ENCODE measurements at places on chromosomes 3 and 15. TPM values are rescaled to one million over a fixed set of nuclear protein-coding genes. Genes with fewer than 3 reads are reported as not detected.

DNA sequence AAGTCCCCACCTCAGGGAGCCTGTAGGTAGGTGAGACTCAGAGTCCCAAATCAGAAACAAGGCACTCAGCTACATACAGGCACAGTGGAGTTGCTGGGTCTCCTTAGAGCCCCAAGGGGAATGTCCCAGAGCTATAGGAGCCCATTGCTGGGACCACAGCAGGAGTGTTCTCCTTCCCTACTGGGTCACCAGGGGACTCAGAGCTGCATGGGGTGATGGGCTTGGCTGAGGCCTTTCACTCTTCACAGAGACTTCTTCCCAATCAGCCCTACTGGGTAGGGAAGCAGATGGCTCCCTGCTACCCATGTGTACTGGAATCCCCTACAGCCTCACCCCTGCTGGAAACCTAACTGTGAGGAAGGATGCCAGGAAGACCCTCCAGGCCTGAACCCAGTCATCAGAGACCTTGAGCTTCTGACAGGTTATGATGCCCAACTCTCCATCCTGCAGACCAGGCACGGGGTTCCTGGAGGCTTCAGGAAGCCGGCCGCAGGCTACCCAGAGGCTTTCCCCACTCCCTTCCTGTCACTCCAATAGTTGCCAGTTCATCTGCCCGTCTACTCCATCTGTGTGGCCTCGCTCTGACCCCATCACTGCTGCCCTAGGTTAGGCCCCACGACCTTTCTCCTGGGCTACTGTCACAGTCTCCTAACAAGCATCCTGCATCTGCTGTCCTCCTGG lies 24.0 kb downstream of the RASGRF1 start:
- no peak for DNase-seq
- no peak overlapping the region for H3K4me3 ChIP-seq
- no peaks in the 10 kb centered on the region for H3K36me3 ChIP-seq
- H3K27ac ChIP-seq: no peak overlapping the region
- no peaks in the 10 kb centered on the region for H3K27me3 ChIP-seq

GRCh38 chr15:56821721-56822425 lies 88.6 kb upstream of the ZNF280D start:
- H3K27me3 ChIP-seq: no peaks in the 10 kb centered on the region
- peaks cover 15% of the 10 kb centered on the region for H3K4me1 ChIP-seq
- DNase-seq: no peak

Gene IVD
- total RNA-seq: 43.6 TPM

Gene LMAN1L
- total RNA-seq: not detected

DNA sequence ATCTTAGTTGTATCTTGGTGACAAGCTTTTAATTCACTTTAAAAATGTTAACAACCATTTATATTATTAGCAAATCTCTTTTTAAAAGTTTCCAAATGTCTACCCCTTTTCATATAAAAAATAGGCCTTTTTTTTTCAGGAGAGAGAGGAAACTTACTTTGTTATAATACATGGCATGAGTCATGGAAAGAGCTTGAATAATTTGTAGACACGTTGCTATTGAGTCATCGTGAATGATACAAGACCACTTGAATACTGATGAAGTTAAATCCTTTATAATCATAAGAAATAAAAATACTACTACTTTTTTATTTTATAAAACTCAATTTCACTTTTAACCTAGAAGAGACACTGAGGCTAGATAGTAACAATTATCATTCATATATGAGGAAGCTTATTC lies 70.3 kb upstream of the BBX start:
- H3K4me3 ChIP-seq: no peak overlapping the region
- H3K36me3 ChIP-seq: no peaks in the 10 kb centered on the region
- no peaks in the 10 kb centered on the region for H3K4me1 ChIP-seq
- no peak for DNase-seq
- no peak overlapping the region for H3K27ac ChIP-seq

DNA sequence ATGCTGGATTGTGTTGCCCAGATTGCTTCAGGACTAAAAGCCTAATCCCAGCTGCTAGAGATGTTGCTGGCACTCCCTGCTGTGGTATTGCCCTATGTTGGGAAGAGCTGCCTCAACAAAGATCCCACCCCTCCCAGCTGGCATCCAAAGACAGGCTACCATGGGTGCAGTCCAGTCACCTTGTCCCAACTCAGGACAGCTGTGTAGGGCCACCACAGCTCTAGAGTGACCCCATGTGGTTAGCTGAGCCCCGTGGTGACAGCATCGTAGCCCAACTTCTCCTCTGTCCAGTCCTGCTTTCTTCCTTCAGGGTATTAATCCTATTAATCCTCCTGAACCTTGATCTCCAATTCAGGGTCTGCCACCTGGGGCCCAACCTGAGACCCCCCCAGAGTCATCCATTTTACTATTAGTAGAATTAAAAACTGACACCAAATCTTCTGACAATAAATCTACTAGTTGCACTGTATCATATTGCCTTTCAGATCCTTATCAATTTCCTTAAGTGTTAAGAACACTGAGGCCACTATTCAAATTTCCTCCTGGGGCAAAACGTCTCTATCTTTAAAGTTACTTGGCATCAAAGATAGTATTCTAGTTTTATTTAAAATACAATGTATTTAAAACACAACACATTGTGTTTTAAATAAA lies 83.5 kb downstream of the AQP9 start:
- peaks cover 5% of the 10 kb centered on the region for H3K4me1 ChIP-seq
- DNase-seq: no peak
- no peak overlapping the region for H3K4me3 ChIP-seq
- no peaks in the 10 kb centered on the region for H3K36me3 ChIP-seq
- no peak overlapping the region for H3K27ac ChIP-seq

DNA sequence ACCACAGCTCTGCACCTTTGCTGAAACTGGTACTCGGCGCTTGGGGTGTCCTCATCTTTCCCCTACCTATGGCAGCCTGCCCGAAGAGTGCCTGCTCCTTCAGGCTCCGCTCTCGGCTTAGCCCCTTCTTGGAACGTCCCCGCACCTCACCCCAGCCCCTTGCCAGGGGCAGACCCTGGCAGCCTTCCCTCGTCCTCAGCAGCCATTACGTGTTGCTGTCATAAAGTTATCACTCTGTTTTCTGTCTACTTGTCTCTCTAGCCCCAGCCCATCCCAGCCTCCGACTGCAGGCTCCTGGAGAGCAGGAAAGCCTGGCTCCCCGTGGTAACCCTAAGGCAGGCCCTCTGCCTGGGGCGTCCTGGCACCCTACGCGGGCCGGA lies 5.1 kb upstream of the BAHD1 start:
- no peak for DNase-seq
- H3K27ac ChIP-seq: no peak overlapping the region
- peaks cover 41% of the 10 kb centered on the region for H3K4me1 ChIP-seq
- H3K27me3 ChIP-seq: peaks cover 7% of the 10 kb centered on the region
- H3K4me3 ChIP-seq: peak overlapping the region; percentile 60

GRCh38 chr3:95123104-95123503 lies 1060.2 kb downstream of the NSUN3 start:
- no peak overlapping the region for H3K27ac ChIP-seq
- no peak overlapping the region for H3K4me3 ChIP-seq
- H3K27me3 ChIP-seq: no peaks in the 10 kb centered on the region
- H3K36me3 ChIP-seq: no peaks in the 10 kb centered on the region
- no peak for DNase-seq

DNA sequence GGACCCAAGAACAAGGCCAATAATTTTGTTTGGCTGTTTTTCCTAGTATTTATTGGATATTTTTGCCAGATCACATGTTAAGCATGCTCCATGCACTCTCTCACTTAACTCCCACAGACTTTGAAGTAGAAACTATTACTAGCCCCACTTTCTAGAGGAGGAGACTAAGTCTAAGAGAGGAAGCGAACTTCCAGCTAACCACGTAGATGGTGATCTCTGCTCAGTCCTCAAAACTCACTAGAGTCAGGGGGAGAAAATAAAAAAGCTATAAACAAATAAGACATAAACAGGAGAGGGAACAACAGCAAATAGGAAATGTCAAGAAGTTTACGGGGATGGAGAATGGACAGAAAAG lies 481.0 kb upstream of the PROK2 start:
- H3K4me1 ChIP-seq: peaks cover 27% of the 10 kb centered on the region
- H3K27me3 ChIP-seq: no peaks in the 10 kb centered on the region
- H3K36me3 ChIP-seq: no peaks in the 10 kb centered on the region
- no peak overlapping the region for H3K27ac ChIP-seq
- DNase-seq: no peak

Gene GPR27
- 4.3 TPM for total RNA-seq

DNA sequence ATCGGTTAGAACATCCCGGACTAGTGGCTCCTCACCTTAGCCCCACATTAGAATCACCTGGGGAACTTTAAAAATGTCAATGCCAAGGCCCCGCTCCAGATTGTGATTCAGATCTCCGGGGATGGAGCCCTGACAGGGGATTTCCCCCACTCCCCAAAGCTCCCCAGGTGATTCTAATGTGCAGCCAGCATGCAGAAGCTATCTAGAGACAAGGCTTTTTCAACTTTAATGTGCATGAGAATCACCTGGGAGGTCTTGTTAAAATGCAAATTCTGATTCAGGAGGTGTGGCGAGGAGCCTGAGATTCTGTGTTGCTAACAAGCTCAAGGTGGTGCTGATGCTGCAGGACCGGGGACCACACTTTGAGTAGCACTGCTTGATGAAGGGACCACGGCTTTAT lies 156.7 kb downstream of the RAB11A start:
- H3K4me3 ChIP-seq: no peak overlapping the region
- H3K27ac ChIP-seq: no peak overlapping the region
- no peak for DNase-seq
- H3K4me1 ChIP-seq: no peaks in the 10 kb centered on the region
- no peaks in the 10 kb centered on the region for H3K36me3 ChIP-seq

DNA sequence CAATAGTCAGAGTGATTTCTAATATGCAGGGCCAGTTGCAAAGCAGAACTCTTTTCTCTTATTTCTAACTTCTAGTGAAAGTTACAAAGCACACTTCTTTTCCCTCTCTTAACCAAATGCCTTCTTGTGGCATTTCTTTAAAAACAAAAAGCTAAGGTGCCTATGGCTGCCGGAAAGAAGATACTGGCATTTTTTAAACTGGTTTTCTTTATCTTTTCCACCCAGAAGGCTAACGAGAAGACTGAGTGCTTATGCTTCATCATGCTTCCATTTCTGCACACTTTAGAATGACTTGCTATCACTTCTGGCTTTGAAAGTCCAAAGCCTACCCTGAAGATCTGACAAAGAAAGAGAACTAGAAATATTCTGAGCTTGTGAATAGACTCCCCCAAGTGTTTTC lies 141.3 kb downstream of the P2RY1 start:
- no peaks in the 10 kb centered on the region for H3K27me3 ChIP-seq
- DNase-seq: no peak
- H3K27ac ChIP-seq: no peak overlapping the region
- H3K4me3 ChIP-seq: no peak overlapping the region

GRCh38 chr3:158395421-158395820 lies 175.6 kb upstream of the MLF1 start:
- H3K27ac ChIP-seq: no peak overlapping the region
- H3K36me3 ChIP-seq: no peaks in the 10 kb centered on the region
- no peaks in the 10 kb centered on the region for H3K4me1 ChIP-seq
- no peak for DNase-seq

DNA sequence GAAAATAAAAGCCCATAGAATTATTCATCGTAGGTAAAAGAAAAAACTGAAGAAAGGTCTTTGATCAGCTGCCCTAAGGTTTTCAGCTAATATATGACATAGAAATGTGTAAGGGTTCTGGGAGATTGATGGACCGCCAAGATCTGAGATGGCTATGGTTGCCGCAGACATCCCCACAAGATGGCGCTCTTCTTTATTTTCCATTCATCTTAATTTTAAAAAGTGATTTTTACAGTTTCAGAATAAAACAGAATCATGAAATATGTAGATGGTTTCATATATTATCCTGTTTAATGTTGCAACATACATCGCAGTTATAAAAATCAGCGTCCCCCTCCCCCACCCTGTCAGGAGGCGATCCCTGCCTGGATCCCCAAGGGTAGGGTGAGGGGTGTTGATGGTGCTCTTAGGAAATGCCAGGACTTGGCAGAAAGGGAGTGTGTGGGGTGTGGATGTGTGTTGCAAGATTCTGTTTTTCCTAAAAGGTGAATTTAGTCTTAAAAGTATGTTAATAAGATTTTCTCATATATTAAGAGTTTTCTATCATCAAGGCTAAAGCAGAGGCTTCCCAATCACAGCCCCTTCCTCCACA lies 68.8 kb downstream of the ANXA2 start:
- DNase-seq: no peak
- no peaks in the 10 kb centered on the region for H3K4me1 ChIP-seq
- H3K36me3 ChIP-seq: no peaks in the 10 kb centered on the region
- H3K27me3 ChIP-seq: peaks cover 54% of the 10 kb centered on the region
- no peak overlapping the region for H3K27ac ChIP-seq

DNA sequence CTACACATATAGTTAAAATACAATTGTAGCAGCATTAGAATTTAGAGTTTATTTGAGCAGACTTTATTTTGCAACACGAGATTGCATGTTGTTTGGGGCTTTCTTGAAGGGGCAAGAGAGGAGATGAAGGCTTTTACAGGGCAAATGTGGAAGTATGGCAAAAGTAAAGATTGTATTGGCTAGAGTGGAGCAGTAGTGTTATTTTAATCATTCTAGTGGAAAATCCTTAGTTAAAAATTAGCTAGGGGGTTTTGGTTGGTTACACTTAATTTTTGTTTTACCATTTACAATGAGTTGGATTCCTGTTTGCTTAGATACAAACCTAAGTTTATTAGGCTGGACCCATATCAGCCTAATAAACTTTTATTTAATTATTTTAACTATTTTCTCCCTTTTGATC lies 4.6 kb downstream of the OR5H15 start:
- H3K36me3 ChIP-seq: no peaks in the 10 kb centered on the region
- DNase-seq: no peak
- H3K27me3 ChIP-seq: no peaks in the 10 kb centered on the region
- no peak overlapping the region for H3K4me3 ChIP-seq

DNA sequence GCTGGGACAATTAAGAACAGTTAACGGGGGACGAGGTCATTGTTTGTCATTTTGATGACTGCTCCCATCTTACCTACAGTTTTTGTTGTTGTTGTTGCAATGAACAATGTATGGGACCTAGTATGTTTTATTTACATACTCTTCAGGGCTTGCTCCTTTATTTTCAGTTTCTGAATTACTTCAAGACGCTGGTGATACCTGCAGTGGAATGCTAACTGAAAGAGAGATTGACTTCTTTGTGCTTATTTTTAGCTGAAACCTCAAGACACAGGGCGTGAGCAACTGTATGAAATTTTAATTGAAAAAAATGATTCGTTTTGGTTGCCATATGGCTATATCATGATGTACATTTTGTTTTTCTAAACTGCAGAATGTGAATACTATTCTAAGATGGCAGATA lies 297.9 kb downstream of the EDEM1 start:
- no peak overlapping the region for H3K4me3 ChIP-seq
- H3K4me1 ChIP-seq: no peaks in the 10 kb centered on the region
- no peaks in the 10 kb centered on the region for H3K36me3 ChIP-seq
- H3K27ac ChIP-seq: no peak overlapping the region

Gene TRIM42
- total RNA-seq: not detected

Gene GOLGA6B
- total RNA-seq: not detected

GRCh38 chr3:149476225-149476624 lies 1.7 kb downstream of the TM4SF4 start:
- H3K4me3 ChIP-seq: no peak overlapping the region
- no peaks in the 10 kb centered on the region for H3K36me3 ChIP-seq
- H3K27me3 ChIP-seq: no peaks in the 10 kb centered on the region
- peaks cover 12% of the 10 kb centered on the region for H3K4me1 ChIP-seq

- no peak for DNase-seq
- no peaks in the 10 kb centered on the region for H3K27me3 ChIP-seq
These were observed 69.8 kb upstream of the BFSP2 start for GRCh38 chr3:133330065-133330464.
